Activated CD4-positive, alpha-beta T cell treated with anti-CD3 and anti-CD28 coated beads, Interleukin-2, amount 50 U/mL, for 1 hour (primary cell): ENCODE measurements at places on chromosomes 1 and 21.

DNA sequence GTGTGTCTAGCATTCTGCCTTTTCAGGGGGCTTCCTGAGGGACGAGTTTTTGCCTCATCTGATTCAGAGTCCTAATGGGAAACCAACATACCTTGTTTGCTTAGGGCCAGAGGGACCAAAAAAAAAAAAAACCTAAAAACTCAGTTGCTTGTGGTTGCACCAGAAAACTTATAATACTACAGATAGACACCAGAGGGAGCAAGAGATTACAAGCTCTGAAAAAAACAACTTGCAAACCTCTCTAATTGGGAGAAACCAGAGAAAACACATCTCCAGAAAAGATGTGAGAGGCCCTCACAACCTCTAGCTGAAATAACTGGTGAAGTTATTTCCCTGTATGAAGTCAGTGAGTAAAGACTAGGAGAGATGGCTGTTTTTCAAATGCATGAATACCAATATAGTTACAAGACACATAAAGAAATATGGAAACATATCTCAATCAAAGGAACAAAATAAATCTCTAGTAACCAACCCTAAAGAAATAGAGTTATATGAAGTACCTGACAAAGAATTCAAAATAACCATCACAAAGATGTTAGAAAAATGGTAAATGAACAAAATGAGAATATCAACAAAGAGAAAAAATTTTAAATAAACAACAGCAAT lies 233.7 kb upstream of the NFIA start:
- DNase-seq: no peak

DNA sequence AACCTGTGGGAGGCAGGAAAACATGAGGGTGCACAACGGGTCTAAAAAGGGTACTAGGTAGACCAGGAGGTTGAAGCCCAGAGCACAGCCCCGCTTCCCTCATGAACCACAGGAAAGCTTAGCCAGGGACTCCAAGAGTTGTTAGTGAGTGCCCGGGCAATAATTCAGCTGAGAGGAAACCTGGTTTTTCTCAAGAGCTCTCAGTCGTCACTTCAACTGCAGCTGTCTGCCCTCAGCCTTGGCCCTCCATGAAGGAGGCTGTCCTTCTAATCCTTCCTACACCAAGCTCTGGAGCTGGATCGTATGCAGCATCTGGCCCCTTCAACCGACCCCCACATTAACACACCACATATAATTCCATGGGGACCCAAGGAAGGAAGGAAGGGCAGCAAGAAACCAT lies 77.0 kb upstream of the BACE2 start:
- no peak for DNase-seq

GRCh38 chr1:181910905-181911304 lies 150.6 kb downstream of the ZNF648 start:
- no peak for DNase-seq

GRCh38 chr1:119794230-119794875 lies 16.9 kb downstream of the REG4 start:
- DNase-seq: no peak

GRCh38 chr1:151612501-151613281 lies 841 bp downstream of the SNX27 start:
- peak; percentile 21 for DNase-seq
